ENCODE measurements at places on chromosomes 16 and 17. TPM values are rescaled to one million over a fixed set of nuclear protein-coding genes. Genes with fewer than 3 reads are reported as not detected.
A peak's percentile ranks its signal among the peaks of the same experiment; 100 is the strongest.

GRCh38 chr17:74356646-74357465 lies 4.8 kb downstream of the BTBD17 start:
- H3K27ac ChIP-seq = no peak overlapping the region
- H3K4me1 ChIP-seq = peaks cover 8% of the 10 kb centered on the region
- H3K27me3 ChIP-seq = peaks cover 99% of the 10 kb centered on the region
- no peaks in the 10 kb centered on the region for H3K36me3 ChIP-seq

DNA sequence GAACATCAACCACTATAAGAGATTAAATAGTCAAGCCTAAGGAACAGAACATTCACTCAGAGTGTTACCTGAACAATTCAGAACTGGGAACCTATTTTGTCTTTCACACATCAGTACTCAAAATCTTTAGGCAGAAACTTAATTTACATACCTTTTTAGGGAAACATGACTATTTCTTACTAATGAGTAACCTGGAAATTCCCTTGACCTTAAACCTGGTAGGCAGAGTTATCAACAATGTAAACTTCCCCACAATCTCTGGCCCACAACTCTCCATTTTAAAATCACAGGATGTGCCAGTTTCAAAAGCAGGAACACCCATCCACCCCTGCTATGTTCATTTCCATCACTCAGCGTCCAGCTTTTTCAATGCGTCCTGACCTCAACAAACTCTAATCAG lies 132.9 kb upstream of the ANKFN1 start:
- no peaks in the 10 kb centered on the region for H3K27me3 ChIP-seq
- no peak overlapping the region for H3K4me3 ChIP-seq
- no peaks in the 10 kb centered on the region for H3K4me1 ChIP-seq
- no peak for DNase-seq
- no peaks in the 10 kb centered on the region for H3K36me3 ChIP-seq

GRCh38 chr17:4261452-4261851 lies 2.3 kb downstream of the ANKFY1 start:
- no peaks in the 10 kb centered on the region for H3K36me3 ChIP-seq
- no peak overlapping the region for H3K4me3 ChIP-seq
- no peak overlapping the region for H3K27ac ChIP-seq
- H3K4me1 ChIP-seq = peaks cover 27% of the 10 kb centered on the region
- no peaks in the 10 kb centered on the region for H3K27me3 ChIP-seq

GRCh38 chr17:29250666-29251065 lies 4.0 kb downstream of the CRYBA1 start:
- no peak for DNase-seq
- no peaks in the 10 kb centered on the region for H3K27me3 ChIP-seq
- H3K36me3 ChIP-seq = peaks cover 5% of the 10 kb centered on the region
- no peak overlapping the region for H3K27ac ChIP-seq

GRCh38 chr17:82507631-82508175 lies 11.8 kb upstream of the FOXK2 start:
- no peak for DNase-seq
- no peaks in the 10 kb centered on the region for H3K4me1 ChIP-seq

GRCh38 chr16:82801361-82801760 lies 174.6 kb downstream of the CDH13 start:
- no peaks in the 10 kb centered on the region for H3K36me3 ChIP-seq
- no peak for DNase-seq
- no peak overlapping the region for H3K27ac ChIP-seq
- H3K4me3 ChIP-seq = no peak overlapping the region
- H3K27me3 ChIP-seq = no peaks in the 10 kb centered on the region

DNA sequence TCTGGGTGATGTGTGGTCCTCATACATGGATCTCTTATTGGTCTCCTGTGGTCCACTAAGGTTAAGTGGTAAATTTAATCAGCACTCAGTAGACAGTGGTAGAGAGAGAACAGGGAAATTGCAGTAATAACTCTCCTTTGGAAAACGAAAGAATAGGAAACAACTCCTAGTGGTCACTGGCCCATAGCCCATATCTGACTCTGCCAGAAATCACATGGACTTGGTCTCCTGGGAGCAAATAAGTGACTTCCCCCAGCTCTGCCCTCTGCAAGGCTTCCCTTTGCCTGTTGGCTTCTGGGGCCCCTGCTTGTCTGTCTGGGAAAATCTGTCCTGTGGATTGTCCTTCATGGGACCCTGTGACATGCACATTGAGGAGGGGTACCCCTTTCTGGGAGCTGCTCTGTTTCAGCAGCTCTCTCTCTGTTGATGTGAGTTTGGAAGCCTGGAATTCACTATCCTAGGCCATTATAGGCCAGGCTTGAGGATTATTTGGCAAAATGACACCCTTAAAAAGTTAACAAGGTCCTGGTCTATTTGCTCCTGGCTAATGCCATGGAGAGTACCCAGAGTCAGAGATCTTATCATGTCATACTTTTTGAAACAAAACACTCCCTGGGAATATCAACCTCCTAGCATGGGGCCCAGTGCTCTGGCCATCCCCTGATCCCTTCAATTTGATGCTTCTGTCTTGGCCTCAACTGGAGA lies 58.0 kb upstream of the HNF1B start:
- H3K4me1 ChIP-seq = no peaks in the 10 kb centered on the region
- no peaks in the 10 kb centered on the region for H3K27me3 ChIP-seq
- no peak overlapping the region for H3K4me3 ChIP-seq
- no peaks in the 10 kb centered on the region for H3K36me3 ChIP-seq
- no peak for DNase-seq
- no peak overlapping the region for H3K27ac ChIP-seq

- peaks cover 27% of the 10 kb centered on the region for H3K4me1 ChIP-seq
- DNase-seq = no peak
- no peaks in the 10 kb centered on the region for H3K27me3 ChIP-seq
- peak overlapping the region; percentile 90 for H3K27ac ChIP-seq
These were observed 1.2 kb downstream of the AP2B1 start for GRCh38 chr17:35588196-35588920.

DNA sequence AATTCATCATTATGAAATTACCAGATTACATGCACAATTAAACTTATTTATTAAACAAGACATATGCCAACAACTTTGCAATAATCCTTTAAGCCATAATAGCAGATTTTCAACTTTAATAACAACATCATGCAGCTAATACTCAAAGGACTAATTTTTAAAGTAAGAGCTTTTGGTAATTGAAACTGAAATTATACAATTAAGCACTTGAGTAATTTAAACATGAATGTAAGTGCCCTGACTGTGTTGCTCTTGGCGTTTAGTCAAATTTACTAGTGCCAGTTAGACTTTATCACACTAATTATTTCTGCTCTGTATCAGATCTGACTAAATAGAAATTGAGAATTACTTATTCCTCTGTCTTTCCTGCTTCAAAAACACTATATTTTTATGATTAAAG lies 46.8 kb upstream of the PSMD7 start:
- peaks cover 3% of the 10 kb centered on the region for H3K27me3 ChIP-seq
- H3K36me3 ChIP-seq = no peaks in the 10 kb centered on the region

GRCh38 chr16:4247460-4247784 lies 5.5 kb upstream of the SRL start:
- H3K27ac ChIP-seq = no peak overlapping the region
- H3K4me3 ChIP-seq = no peak overlapping the region
- no peaks in the 10 kb centered on the region for H3K27me3 ChIP-seq
- H3K36me3 ChIP-seq = no peaks in the 10 kb centered on the region

DNA sequence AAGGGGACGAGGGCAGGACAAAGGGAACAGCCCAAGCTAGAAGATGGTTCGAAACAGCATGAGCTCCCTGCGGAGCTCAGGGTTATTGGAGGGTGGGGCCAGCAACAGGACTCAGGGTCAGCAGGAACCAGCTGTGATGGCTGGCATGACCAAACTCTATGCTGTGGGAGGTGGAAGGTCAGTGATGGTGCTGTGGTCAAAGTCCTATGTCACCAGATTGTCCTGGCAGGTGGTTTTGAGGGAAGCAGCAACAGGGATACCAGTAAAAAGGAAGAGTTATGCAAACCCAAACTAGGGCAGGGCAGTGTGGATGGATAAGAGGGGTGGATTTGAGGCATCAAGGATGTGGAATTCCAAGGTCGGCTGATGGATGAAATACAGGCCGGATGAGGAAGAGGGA lies 32.4 kb downstream of the CACNG4 start:
- DNase-seq = no peak
- H3K27me3 ChIP-seq = no peaks in the 10 kb centered on the region
- no peaks in the 10 kb centered on the region for H3K4me1 ChIP-seq
- no peaks in the 10 kb centered on the region for H3K36me3 ChIP-seq

DNA sequence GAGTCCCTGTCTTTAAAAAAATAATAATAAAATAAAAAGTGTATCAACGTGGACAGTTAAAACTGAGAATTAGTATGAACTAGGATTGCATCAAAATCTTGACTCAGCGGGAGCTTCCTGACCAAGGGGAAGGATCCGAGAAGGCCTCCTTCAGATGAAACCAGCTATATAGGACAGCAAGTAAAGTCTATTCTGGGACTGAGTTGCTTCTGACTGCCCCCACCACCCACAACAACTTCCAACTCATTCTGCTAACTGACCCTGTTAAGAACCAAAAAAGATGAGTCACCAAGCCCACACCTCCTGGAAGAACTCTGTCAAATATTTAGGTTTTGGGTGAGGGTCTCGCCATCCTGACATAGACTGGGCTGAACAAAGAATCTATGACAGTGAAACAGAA lies 24.9 kb downstream of the MPP3 start:
- no peak overlapping the region for H3K4me3 ChIP-seq
- peaks cover 25% of the 10 kb centered on the region for H3K36me3 ChIP-seq
- H3K4me1 ChIP-seq = no peaks in the 10 kb centered on the region
- H3K27ac ChIP-seq = no peak overlapping the region
- DNase-seq = no peak
- H3K27me3 ChIP-seq = no peaks in the 10 kb centered on the region

- DNase-seq = no peak
- H3K4me1 ChIP-seq = peaks cover 8% of the 10 kb centered on the region
- no peaks in the 10 kb centered on the region for H3K27me3 ChIP-seq
- H3K4me3 ChIP-seq = no peak overlapping the region
- H3K36me3 ChIP-seq = no peaks in the 10 kb centered on the region
- no peak overlapping the region for H3K27ac ChIP-seq
These were observed 5.5 kb upstream of the PHF12 start for GRCh38 chr17:28956861-28957260.

- H3K36me3 ChIP-seq = no peaks in the 10 kb centered on the region
- H3K4me3 ChIP-seq = no peak overlapping the region
- DNase-seq = no peak
- no peaks in the 10 kb centered on the region for H3K4me1 ChIP-seq
These were observed 117.5 kb downstream of the ASIC2 start for GRCh38 chr17:33175562-33175961.

- no peak overlapping the region for H3K4me3 ChIP-seq
- DNase-seq = no peak
- no peaks in the 10 kb centered on the region for H3K4me1 ChIP-seq
- H3K27me3 ChIP-seq = no peaks in the 10 kb centered on the region
These were observed 22.0 kb upstream of the PHLPP2 start for GRCh38 chr16:71746442-71747046.

DNA sequence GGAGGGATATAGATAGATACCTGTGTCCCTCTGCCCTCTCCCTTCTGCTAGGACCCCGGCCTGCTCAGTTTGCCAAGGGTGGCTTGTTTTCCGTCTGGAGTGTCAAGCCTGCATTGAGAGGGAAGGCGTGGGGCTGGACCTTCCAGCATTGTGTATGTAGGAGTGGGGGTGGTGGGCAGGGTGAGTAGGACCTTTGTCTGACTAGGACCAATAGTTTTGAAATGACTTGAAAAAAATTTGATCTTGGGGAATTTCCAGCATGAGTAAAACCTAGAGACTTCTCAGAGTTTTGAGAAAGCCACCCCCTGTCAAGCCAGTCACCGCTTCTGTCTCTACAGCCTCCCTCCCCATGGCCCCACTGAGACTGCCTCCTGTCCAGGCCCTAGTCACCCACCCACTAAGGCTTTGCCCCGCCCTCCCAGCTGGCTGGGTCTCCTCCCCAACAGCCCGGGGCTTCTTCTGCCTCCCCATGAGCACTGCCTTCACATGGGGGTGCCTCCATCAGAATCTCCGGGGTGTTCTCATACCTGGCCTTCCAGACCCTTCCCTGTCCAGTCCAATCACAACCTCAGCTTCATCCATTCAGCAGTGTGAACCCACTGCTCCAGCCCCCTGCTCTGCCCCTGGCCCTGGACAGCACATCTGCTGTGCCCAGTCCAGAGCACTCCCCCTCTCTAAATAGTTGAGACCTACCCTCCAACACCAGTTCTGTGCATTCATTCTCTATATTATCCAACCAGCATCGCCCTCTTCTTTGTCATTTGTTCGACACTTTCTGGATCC lies 207.0 kb downstream of the MSI2 start:
- DNase-seq = no peak
- no peaks in the 10 kb centered on the region for H3K27me3 ChIP-seq
- H3K27ac ChIP-seq = no peak overlapping the region
- H3K36me3 ChIP-seq = no peaks in the 10 kb centered on the region
- H3K4me1 ChIP-seq = no peaks in the 10 kb centered on the region

DNA sequence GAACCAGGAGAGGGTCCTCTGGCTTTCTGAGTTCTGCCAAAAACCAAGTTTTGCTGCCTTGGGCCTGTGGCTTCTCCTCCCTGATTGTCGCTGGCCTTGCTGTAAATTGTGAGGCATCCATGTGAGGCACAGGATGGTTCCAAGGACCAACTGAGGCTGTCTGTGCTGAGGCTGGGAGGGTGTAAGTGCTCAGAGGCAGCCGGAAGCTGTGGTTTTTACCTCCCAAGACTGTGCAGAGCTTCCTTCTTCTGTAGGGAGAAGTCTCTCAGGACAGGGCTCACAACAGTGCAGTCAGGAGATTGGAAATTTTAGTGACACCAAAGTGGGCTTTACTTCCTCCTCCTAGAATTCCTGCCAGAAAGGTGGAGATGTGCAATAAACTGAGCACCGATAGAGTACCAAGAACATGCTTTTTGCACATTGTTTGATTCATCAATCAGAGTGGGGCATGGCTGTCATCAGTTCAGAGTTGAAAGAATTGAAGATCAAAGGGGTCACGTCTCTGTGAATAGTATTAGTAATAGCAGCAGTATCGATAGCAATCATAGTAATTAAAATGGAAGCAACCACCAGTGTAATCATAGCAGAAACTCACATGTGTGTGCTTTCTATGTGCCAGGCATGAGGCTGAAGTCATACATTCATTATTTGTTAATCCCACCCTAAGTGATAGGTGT lies 467.1 kb downstream of the WWOX start:
- no peaks in the 10 kb centered on the region for H3K4me1 ChIP-seq
- H3K4me3 ChIP-seq = no peak overlapping the region
- no peaks in the 10 kb centered on the region for H3K36me3 ChIP-seq
- DNase-seq = no peak

GRCh38 chr17:66750781-66751543 lies 84.0 kb upstream of the CACNG5 start:
- no peak overlapping the region for H3K4me3 ChIP-seq
- H3K36me3 ChIP-seq = peaks cover 5% of the 10 kb centered on the region
- H3K4me1 ChIP-seq = no peaks in the 10 kb centered on the region
- no peak overlapping the region for H3K27ac ChIP-seq
- DNase-seq = no peak

Gene SPHK1
- 8.2 TPM for total RNA-seq

Gene CNTROB
- total RNA-seq = 56.2 TPM

Gene DNAI2
- total RNA-seq = 6.2 TPM

Gene RND2
- total RNA-seq = 0.53 TPM

Gene NUP85
- total RNA-seq = 66.8 TPM

Gene SOX15
- total RNA-seq = 0.47 TPM

Gene VTN
- 1.3 TPM for total RNA-seq

Gene TMEM11
- 20.2 TPM for total RNA-seq

Gene CLDN7
- 98.7 TPM for total RNA-seq

Gene RAB37
- total RNA-seq = 7.4 TPM
